ENCODE measurements at places on chromosomes 5 and 9.

- DNase-seq, result no peak
Measured at GRCh38 chr5:8598356-8598755, 729.4 kb downstream of the MTRR start.

GRCh38 chr5:54521856-54522479, 4.4 kb downstream of the SNX18 start:
- DNase-seq, result peak; percentile 42

- peak; percentile 61 for DNase-seq
Measured at GRCh38 chr5:54985301-54986268, at the start of gene ESM1. Gene ESM1, minus strand, starts transcription at chr5:54985593. Its CDS starts 76 bp downstream, at chr5:54985517.

DNA sequence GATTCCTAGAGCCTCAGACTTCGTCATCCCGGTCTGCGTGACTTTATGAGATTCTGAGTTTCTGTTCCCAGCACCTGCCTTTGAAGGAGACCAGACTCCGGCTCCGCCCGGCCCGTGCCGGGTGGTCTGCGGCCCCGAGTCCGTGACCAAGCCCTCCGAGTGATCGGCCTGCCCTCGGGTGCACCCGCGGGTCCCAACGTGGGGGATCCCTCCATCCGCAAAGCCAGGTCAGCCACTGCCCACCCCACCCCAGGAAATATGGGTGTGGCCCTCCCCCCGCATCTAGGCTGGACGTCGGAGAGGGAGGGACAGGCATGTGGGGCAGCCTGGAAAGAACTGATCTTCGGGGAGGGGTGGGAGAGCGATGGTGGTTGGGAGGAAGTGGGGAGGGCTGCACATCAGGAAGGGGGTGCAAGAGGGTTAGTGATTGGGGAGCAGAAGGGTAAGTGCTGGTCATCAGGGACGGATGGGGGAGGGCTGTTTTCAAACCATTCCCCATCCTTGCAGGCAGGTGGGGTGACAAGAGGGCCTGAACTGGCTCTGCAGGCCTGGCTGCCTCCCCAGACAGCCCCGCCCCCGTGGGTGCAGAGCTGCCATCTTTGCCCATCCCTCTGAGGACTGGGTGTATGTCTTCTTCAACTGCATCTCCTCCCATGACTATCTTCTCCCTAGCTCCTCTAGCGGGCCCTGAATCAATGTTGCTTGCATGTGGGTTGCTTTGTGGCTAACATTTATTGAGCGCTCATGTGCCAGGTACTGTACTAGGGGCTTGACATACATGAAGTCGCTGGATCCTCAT, 747 bp downstream of the LRSAM1 start:
- peak; percentile 35 for DNase-seq

DNA sequence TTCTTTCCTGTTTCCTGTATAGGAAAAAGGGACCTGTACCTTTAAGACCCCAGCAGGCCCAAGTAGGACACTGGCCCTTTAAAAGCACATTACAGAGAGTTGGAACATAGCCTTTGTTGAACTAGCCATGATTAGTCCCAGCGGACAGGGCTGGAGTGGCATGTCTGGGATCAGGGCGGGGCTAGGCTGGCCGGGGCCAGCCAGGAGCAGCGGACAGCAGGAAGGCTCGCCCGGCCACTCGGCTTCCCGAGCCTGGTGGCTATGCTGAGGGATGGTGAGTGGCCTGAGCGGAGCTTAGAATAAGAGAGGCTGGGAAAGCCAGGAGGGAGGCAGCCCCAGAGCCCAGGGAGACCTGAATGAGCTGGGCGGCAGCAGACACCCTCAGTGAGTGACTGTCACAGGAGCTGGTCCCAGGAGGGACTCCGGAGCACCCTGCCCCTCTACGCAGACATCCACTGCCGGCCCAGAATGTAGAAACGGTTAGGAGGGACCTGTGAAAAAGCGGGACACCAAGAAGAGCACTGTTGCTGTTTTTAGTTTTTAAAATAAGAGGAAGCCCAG, 92.1 kb downstream of the DAB2IP start:
- peak; percentile 86 for DNase-seq

Measured in AG10803 (cell line).